HS-5 (cell line): ENCODE measurements at places on chromosomes 5 and 9.

DNA sequence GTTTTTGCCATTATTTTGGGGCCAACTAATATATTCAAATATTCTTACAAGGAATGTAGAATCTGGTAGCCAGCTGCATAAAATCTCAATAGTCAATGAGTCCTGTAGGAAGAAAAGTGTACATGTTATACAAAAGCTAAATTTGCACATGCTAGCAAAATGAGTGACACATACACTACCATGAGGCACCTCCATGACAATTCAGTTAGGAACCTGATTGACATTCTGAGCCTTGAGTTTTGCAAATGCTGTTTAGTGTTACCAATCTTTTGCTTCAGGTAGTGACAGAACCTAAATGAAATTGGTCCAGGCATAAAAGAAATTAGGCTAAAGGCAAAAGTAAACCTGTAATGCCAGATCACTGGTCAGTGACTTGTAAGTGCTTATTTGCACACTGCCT, 6.8 kb upstream of the DAPK1 start:
- no peak for DNase-seq

DNA sequence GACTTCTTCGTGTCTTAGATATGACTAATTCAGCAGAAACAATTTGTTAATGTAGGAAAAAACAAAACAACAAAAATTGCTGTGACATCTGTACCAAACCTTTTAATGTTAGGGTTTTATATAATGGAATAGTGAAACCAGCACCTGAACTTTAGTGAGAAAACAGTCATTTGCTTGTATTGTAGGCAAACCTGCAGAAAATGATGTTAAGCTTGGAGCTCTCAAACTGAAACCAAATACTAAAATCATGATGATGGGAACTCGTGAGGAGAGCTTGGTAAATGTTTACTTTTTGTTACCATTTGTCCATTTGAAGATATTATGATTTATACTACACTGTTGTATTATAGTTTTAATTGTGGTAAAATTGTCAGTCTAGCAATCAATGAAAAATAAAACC, 6.6 kb downstream of the UBLCP1 start:
- DNase-seq, result no peak

DNA sequence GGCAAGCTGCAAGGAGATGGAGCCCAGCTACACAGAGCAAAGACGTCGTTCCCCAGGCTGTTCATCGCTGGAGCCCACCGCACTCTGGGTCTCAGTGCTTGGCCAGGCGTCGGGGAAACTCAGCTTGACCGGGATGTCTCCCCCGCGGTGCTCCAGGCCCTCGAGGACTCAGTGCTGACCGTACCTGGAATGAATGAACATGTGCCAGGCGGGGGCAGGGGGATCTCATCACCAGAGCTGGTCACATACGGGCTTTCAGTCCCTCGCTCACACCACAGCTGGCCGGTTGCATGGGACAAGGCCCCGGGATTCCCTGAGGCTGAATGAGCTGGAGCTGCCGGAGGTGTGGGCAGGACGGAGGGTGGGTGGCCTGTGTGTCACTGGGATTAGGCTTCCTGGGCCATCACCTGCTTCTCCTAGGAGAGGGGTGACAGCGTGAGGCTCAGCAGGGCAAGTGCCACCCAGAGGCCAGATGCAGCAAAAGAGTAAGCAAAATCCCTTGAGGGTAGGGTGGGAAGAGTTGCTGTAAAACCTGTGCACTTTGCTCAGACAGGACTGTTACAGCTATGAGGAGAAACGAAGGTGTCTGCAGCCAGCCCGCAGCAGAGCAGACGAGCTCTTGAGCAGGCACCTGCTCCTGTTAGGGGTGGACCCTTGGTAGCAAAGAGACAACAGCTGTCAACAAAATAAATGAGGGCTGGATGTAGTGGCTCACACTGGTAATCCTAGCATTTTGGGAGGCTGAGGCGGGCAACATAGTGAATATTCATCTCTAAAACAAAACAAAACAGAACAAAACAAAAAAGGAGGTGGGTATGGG, 70.7 kb upstream of the RAPGEF1 start:
- DNase-seq, result no peak

- peak; percentile 73 for DNase-seq
These were observed 87.8 kb downstream of the HAPLN1 start for GRCh38 chr5:83632874-83633273.

GRCh38 chr5:171310212-171310818, 1.3 kb downstream of the TLX3 start:
- no peak for DNase-seq

- DNase-seq, result no peak
These were observed 63.7 kb upstream of the RICTOR start for GRCh38 chr5:39137819-39138451.

DNA sequence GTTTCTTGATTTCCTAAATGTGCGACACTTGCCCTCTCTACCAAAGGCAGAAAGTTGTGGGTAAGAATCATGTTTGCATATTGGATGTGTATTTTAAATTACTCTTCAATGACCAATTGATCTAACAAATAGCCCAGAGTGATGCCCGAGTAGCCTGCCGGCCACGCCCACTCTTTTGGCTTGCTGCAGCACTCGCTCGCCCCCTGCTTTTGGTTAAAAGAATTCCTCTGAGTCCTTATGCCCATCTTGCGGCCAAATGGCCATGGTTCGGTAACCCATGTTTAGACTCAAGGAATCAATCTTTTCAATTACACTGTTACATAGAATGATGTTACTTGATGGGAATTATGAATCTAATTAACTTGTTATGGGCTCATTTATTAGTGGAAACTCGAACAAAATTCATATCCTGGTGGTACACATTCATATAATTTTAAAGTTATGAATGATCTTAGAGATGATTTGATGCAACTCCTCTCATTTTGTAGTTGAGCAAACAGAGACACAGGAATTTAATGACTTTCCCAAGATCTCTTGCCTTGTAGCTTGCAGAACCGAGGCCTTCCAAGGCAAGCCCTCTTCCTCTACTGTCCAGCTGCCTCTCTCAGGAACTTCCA, 36.5 kb downstream of the PPIC start:
- DNase-seq, result no peak

GRCh38 chr9:70111042-70111602, 67.5 kb downstream of the MAMDC2 start:
- peak; percentile 36 for DNase-seq

- no peak for DNase-seq
These were observed 51.5 kb downstream of the CCDC192 start for GRCh38 chr5:127754706-127755105.

- DNase-seq, result no peak
These were observed 5.5 kb downstream of the PTGER4 start for GRCh38 chr5:40685193-40685592.
